KBM-7 (cell line): ENCODE measurements at places on chromosomes 12 and 14.

DNA sequence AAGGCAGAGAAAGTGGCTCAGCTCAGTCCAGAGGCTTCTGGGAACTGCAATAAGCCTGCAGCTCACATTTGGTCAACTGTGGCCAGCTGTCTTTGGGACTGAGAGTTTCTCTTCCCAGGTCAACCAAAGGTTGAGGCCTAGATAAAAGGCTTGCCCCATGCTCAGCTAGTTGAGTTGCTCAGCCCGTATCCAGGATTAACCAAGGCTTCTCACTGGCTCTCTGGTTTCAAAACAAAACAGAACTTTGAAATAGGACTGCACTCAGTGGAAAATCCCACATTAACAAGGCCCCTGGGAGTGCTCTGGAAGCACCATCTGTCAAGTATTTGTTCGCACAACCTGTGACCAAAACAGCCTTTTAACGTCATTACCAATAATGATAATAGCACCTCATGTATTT lies 40.3 kb upstream of the NUAK1 start:
- DNase-seq: no peak

DNA sequence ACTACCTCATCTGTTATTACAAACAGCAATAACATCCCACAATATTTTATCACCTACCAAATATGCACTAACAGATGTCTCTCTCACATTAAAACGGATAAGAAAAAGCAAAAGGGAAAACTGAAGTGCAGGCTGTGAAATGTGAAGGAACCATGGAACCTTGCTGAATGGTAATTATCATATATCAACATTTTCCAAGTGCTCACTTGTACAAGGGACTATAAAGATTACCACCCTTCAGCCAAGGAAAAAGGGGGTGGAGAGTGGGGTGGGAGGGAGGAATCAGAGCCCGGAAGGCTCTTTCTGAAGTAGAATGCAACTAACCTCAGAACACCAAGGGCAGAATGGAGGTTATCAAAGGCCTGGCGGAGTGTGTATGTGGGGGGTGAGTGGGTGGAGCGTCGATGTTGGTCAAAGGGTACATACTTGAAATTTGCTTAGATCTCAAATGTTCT lies 1.2 kb downstream of the SNX6 start:
- peak; percentile 17 for DNase-seq

DNA sequence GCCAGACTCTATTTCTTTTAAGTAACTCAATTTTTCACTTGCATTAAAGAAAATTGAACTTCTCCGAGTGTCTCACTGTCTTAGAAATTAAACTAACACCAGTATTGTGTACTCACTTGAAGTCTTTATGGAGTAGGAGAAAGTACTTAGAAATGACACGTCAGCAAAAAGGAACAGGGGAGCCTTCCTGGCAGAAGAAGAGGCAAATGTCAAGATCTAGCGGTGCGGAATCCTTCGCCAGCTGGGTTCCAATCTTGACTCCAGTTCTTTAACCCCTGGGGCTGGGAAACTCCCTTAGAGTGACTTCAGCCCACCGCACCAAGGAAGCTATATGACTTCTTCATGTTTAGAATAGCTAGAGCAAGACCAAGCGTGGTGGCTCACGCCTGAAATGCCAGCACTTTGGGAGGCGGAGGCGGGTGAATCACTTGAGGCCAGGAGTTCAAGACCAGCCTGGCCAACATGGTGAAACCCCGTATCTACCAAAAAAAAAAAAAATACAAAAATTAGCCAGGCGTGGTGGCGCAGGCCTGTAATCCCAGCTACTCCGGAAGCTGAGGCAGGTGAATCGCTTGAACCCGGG lies 34.4 kb downstream of the WBP11 start:
- no peak for DNase-seq

DNA sequence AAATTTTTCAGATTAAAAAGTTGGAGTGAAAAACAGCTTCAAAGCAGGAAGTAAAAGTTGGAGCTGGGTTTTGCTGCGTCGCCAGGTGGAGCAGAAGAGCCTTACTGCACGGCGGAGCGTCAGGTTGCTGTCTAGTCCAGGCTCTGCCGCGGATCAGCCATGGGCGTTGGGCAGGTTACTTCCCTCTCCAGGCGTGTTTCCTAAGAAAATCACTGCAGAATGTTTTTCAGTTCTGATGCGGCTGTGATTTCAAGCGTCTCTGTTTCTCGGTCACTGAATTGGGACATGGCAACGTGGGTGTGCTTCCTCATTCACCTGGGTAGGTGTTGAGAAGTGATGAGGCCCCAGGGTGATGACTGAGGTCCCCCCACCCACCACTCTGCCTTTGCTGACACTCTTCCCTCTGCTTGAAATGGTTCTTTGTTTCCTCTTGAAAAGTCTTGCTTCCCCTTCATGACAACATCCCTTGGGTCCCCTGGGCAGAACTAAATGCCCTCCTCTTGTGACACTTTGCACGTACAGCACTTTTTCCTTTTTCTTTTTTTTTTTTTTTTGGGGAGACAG lies 7.6 kb downstream of the EVL start:
- peak; percentile 65 for DNase-seq

DNA sequence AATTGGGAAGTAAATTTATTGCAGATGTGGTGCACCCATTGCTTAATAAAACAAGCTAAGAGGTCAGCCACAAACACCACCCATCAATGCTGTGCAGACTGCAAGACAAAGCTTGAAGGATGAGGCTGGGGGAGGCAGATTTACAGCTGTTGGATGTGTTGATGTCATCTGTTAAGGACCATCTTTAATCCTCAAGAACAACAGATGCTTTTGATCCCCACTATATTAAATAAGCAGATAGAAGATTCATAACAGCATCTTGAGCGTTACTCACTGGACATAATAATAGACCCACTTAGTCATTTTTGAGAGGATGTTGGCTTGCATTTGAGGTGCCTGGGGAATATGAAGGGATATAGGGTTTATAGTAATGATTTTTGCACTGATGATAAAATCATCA lies 58.8 kb downstream of the GPR68 start:
- no peak for DNase-seq

- no peak for DNase-seq
These were observed 2.3 kb downstream of the ANKLE2 start for GRCh38 chr12:132759359-132759758.

DNA sequence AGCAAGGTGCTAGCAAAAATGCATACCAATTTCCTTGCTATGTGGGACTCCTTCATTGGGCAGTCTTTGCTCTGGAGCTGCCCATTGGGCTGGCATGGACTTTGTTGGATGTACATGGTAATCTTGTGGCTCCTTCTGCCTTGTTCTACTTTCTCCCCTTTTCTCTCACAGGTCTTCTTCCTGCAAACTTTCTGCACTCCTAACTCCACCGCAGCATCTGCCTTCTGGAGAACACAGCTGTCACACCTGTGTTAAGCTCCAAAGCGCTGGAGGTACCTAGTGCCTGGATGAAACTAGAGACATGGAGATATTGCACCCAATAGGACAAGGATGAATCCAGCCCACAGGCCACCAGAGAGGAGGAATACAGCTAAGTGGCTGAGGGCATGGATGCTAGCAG lies 60.7 kb upstream of the CCND2 start:
- no peak for DNase-seq

GRCh38 chr12:8011331-8011730 lies 21.2 kb upstream of the FOXJ2 start:
- DNase-seq: no peak

GRCh38 chr14:99589031-99589441 lies 15.0 kb downstream of the CCDC85C start:
- DNase-seq: no peak

DNA sequence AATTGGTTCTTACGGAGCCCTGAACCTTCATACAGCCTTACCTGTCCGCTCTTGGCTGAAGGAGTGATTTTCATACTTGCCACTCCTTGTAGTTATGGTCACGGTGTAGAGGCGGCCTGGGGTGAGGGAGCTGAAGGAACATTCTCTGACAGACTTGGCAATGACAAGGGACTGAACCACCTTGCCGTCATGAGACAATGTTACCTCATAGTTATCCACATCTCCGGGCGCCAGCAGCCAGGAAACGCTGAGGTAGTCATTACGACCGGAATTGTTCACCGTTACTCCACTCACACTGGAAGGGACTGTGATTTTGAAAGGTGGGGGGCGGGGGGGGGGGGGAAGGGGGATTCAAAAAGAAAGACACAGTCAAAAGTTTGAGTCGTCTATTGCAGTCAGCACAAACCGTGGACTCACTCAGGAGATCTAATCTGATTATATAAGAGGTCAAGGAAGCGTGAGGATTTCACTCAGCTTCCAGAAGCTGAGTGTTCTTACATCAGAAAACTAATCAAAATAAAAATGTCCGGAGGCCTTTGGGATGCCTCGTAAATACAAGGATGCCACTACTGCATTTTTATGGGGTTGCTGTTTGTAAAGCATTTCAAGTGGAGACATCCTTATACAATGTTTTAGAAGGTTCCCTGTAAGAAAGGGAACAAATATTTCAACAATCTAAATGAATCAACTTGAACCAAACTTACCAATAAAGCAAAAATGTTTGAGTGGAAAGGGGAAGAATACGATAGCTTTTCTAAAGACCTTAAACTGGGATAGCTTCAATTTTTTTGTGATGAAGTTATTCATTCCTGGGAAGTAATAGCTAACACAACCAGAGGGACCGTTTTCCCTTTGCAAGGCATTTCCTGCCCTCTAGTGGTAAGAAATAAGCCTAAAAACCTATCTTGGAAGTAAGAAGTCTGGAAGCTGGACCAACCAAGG lies 60.6 kb downstream of the PTPRB start:
- peak; percentile 66 for DNase-seq

DNA sequence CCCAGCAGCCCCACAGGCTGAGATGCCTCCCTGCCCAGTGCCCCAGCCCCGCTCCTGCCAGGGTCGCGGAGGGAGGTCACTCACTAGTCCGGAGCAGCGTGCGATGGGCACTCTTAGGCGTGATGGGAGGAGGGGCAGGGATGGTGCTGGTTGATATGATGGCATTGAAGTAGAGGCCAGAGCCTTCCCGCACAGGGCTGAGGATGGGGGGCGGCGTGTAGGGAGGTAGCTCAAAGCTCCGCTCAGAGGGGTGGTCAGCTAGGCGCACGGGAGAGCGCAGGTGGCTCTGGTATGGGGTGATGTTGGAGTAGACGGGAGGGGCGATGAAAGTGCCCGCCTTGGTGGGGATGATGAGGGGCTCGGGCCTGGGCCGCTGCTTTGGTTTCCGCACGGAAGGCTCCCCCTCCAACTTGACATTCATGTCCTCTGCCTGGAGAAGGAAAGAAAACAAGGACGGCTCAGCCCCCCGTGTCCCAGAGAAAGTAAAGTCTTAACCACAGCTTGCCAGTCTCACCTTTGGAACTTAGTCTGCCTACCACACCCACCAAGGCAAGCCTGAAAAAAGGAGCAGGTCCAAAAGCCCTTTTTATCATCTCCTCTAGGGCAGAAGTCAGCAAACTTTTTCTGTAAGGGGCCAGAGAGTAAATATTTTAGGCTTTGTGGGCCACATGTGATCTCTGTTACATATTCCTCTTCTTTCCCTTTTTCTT lies 15.5 kb upstream of the PNMA1 start:
- DNase-seq: no peak

DNA sequence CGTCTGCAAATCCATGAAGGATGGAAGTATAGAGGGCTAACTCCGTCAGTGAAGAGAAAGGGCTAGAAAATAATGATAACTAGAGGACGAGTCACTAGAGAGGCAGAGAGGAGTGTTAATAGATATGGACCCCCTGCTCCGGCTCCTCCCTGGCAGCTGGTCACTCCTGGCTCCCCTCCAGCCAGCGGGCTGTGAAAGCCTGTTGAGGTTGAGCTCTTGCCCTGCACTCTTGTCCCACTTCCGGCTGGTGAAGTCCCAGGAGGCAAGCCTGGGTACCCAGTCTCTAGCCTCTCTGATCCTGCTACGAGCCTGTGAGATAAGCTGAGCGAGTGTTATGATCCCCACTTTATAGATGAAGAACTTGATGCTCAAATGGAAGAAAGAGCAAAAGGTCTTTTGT lies 90.3 kb downstream of the RFX4 start:
- no peak for DNase-seq

DNA sequence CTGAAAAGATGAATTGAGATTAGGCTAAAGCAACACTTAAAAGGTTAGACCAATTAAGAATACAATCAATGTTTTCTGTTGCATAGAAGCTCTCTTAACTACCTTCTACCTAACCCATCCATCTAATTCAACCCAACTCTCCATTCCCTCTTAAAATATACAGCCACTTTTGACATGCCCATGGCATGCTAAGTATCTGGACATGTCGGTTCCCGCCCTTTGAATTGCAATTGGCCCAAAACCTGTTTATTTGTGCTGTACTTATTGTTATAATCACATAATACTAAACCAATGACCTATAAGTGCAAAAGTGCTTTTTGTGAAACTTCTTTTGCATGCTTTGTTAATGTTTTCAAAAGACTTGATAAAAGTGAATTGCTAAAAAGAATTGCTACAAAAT lies 37.6 kb upstream of the APPL2 start:
- DNase-seq: no peak

- DNase-seq: no peak
These were observed 19.6 kb downstream of the CCDC60 start for GRCh38 chr12:119354172-119354571.

DNA sequence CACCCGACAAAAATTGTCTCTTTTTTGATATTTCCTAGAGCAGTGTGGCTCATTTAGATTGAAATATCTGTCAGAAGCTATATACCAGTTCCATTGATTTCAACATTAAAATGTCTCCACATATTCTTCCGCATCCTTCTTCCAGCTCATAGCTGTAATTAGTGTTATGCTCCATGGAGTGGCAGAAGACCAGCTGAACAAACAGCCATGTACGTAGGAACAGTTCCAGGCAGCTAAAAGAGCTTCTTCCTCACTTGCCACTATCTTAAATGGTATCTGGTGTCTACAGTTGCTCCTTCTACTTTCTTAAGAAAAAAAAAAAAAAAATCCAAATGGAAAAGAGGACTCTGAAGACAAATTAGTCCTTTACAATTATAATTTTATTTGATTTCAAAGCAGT lies 848.0 kb downstream of the DIO2 start:
- DNase-seq: no peak

DNA sequence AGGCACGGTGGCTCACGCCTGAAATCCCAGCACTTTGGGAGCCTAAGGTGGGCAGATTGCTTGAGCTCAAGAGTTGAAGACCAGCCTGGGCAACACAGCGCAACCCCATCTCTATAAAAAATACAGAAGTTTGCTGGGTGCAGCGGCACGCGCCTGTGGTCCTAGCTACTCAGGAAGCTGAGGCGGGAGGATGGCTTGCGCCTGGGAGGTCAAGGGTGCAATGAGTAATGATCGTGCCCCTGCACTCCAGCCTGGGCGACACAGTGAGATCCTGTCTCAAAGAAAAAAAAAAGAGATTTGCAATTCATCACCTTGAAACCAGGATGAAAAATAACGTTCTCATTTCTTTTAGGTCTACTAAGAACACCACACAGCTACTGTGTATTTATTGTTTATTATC lies 4.0 kb downstream of the STX2 start:
- peak; percentile 46 for DNase-seq

- DNase-seq: peak; percentile 14
These were observed 61.8 kb downstream of the PPFIBP1 start for GRCh38 chr12:27585739-27586265.

DNA sequence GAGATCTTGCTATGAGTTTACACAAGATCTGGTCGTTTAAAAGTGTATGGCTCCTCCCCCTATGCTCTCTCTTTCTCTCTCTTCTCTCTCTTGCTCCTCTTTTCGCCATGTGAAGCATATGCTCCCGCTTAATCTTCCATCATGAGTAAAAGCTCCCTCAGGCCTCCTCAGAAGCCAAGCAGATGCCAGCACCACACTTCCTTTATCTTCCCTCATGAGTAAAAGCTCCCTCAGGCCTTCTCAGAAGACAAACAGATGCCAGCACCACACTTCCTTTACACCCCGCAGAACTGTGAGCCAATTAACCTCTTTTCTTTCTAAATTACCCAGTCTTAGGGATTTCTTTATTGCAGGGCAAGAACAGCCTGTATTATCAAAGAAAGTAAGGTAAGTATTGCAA lies 152.4 kb downstream of the SEC23A start:
- no peak for DNase-seq
